Activated CD4-positive, alpha-beta memory T cell treated with anti-CD3 and anti-CD28 coated beads for 36 hours (primary cell): ENCODE measurements at places on chromosomes 6 and 20. TPM values are rescaled to one million over a fixed set of nuclear protein-coding genes. Genes with fewer than 3 reads are reported as not detected.
A peak's percentile ranks its signal among the peaks of the same experiment; 100 is the strongest.

Gene LY86
- 0.24 TPM for total RNA-seq

DNA sequence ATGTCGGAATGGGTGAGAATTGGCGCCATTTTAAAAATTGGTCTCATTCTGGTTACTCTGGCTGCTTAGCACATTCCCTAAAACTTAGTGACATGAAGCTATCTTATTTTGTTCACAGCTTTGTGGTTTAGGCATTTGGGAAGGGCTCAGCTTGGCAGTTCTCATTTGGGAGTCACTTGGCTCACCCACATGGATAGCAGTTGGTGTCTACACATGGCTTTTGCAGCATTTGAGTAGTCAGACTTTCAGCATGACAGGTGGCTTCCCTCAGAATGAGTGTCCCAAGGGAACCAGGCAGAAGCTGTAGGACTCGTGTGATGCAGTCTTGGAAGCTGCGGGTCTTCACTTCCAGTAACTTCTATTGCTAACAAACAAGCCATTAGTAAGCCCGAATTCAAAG is 64.6 kb downstream of the UST start:
- DNase-seq: no peak
- H3K4me3 ChIP-seq: no peak overlapping the region
- peaks cover 14% of the 10 kb centered on the region for H3K4me1 ChIP-seq

DNA sequence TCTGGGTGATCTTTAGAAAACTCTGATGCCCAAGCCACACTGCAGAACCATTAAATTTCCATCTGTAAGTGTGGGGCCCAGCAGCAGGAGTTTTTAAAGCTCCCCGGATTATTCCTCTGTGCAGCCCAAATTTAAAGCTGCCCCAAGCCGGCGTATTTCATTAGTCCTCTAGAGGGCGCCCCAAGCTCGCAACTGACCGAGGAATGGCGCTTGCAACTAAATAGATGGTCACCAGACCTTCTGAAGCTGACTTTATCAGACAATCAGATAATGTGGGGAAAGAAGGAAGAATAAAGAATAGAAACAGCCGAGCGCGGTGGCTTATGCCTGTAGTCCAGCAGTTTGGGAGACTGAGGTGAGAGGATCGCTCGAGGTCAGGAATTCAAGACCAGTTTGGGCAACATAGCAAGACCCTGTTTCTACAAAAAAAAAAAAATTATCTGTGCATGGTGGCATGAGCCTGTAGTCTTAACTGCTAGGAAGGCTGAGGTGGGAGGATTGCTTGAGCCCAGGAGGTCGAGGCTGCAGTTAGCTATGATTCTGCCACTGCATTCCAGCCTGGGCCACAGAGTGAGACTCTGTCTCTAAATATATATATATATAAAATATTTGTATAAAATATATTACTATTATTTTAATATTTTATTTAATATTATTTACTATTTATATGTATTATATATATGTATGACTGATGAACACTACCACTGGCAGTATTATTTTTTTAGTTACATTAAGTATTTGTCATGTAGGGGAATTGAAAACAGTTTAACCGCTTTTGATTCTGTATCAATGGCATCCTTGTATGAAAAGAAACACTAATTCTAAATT is 56.0 kb downstream of the OTOR start:
- H3K36me3 ChIP-seq: no peaks in the 10 kb centered on the region
- no peak overlapping the region for H3K27ac ChIP-seq
- no peak overlapping the region for H3K4me3 ChIP-seq
- peaks cover 30% of the 10 kb centered on the region for H3K27me3 ChIP-seq

GRCh38 chr6:38773338-38773737 is 58.2 kb downstream of the DNAH8 start:
- H3K36me3 ChIP-seq: no peaks in the 10 kb centered on the region
- no peak overlapping the region for H3K27ac ChIP-seq
- no peak overlapping the region for H3K4me3 ChIP-seq
- peak; percentile 27 for DNase-seq
- H3K4me1 ChIP-seq: no peaks in the 10 kb centered on the region

DNA sequence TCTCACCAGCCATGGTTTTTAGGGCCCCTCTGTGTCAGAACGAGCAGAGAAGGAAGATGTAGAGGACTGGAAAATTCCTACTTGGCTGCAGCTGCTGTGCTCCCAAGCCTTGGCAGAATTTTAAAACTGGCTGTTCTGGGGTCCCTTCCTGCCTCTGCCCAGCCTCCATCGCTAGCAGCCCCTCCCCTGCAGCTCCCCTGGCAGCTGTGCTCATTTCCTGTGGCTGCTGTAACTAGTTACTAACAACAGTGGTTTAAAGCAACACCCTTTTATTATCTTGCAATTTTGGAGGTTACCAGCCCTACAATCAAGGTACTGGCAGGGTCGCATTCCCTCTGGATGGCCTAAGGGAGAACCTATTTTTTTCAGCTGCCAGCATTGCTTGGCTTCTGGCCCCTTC is 3.7 kb upstream of the CST11 start:
- no peak overlapping the region for H3K27ac ChIP-seq
- peaks cover 9% of the 10 kb centered on the region for H3K4me1 ChIP-seq
- DNase-seq: no peak
- H3K4me3 ChIP-seq: no peak overlapping the region

DNA sequence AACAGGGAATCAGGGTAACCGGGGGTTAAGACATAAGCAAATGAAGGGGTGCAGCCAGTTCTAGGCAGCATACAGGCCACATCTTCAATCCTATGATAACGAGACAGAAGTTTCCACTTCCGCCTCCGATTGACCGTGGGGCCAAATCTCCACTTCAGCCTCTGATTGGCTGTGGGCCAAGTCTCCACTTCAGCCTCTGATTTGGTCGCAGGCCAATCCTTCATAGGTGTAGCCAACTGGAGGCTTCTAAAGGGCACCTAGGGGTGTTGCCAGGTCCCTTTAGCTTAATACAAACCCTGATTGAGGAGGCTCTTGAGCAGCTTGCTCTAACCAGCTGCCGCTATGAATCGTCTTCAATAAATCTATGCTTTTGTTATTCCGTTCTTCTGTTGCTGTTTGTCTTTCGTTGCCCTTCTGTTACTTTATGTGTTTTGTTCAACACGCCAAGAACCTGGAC is 2.1 kb upstream of the ERGIC3 start:
- DNase-seq: peak; percentile 55
- peaks cover 4% of the 10 kb centered on the region for H3K36me3 ChIP-seq
- H3K27me3 ChIP-seq: no peaks in the 10 kb centered on the region
- peak overlapping the region; percentile 16 for H3K4me3 ChIP-seq

Gene CRISP2
- not detected for total RNA-seq

Gene MSH5
- total RNA-seq: 83.8 TPM

Gene CUTA
- total RNA-seq: 198 TPM

Gene PDYN
- total RNA-seq: not detected

- no peak overlapping the region for H3K27ac ChIP-seq
- no peaks in the 10 kb centered on the region for H3K27me3 ChIP-seq
- no peak overlapping the region for H3K4me3 ChIP-seq
Observed at GRCh38 chr6:165060720-165061119, 248.7 kb downstream of the C6orf118 start.

- H3K27me3 ChIP-seq: no peaks in the 10 kb centered on the region
- no peak overlapping the region for H3K27ac ChIP-seq
- no peak overlapping the region for H3K4me3 ChIP-seq
- H3K4me1 ChIP-seq: no peaks in the 10 kb centered on the region
- H3K36me3 ChIP-seq: no peaks in the 10 kb centered on the region
- DNase-seq: no peak
Observed at GRCh38 chr6:164322533-164322932, 908.0 kb downstream of the QKI start.

DNA sequence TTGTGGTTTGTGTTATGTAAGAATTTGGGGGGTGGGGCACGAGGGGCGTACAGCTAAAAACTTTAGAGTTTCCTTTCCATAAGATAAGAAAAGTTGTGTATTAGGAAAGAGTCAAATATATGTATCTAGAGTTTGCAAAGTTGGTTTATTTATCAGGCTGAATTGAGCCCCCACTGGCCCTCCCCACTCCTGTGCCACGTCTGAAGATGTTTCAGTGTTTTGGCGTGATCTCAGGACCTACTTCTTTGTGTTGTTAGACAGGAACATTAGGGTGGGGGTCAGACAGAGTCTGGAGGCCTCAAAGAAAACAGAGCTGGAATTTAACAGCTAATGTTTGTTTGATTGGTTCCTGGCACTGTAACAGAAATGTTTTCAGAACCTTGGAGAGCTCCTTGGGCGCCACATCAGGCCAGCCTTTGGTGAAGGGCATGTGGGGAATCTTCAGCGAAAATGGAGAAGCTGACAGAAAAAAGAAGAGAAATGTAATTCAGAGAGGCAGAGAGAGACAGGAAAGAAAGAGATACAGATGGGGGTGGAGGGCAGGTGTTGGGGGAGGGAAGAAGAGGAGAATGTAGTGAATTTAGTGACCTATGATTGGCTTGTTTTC is 674 bp downstream of the NRSN1 start:
- peak; percentile 29 for DNase-seq
- H3K4me3 ChIP-seq: no peak overlapping the region
- no peaks in the 10 kb centered on the region for H3K4me1 ChIP-seq
- H3K36me3 ChIP-seq: no peaks in the 10 kb centered on the region
- peaks cover 13% of the 10 kb centered on the region for H3K27me3 ChIP-seq
- no peak overlapping the region for H3K27ac ChIP-seq

DNA sequence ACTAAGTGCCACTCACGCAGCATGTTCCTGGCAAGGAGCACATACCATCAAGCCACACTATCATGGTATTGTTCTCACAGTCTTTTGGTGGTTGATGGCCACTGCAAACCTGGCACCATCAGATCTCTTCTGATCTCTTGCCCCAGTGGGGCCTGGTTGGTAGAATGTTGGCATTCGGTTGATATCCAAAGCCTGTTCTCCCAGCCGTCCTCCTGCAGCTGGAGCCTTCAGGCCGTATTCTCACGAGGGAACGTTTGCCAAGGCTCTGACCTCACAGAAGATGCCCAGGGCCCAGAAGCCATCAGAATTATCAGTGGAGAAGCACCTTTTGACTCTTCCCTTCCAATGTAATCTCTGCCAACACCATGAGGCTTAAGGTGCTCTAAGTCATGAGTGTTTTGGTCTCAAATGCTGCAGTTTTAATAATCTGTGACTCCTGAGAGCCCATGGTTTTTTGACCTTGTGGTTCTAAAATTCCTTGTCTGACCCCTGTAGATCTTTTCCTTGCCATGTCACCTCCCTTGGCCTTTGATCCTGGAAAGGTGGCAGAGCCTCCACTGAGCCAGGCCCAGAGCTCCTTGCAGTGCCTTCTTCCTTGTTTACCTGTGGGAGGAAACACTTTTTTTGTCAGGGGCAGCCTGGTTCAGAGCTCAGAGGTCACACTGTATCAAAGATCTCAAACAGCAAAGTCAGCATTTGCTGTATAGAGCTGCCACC is 27.8 kb downstream of the POFUT1 start:
- peak overlapping the region; percentile 97 for H3K27ac ChIP-seq
- H3K36me3 ChIP-seq: peaks cover 56% of the 10 kb centered on the region
- H3K4me1 ChIP-seq: peaks cover 59% of the 10 kb centered on the region

DNA sequence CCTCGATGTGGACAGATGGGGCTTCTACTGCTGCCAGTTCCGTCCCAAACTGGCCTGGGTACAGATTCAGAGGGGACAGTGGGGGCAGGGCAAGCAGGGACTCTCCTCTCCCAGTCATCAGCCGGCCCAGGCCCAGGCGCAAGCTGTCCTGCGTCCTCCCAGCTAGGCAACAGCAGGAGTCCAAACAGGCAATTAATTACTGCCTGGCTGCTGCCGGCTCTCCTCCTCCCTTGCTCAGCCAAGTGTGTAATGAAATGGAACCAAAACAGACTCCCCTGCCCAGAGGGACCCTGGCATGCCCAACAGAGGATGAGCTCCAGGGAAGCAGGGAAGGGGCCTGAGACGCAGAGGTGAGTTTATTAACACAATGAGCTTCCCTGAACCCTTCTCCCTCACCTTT is 17.8 kb upstream of the SLC32A1 start:
- no peak for DNase-seq
- no peaks in the 10 kb centered on the region for H3K36me3 ChIP-seq
- H3K27me3 ChIP-seq: peaks cover 32% of the 10 kb centered on the region
- no peaks in the 10 kb centered on the region for H3K4me1 ChIP-seq
- no peak overlapping the region for H3K4me3 ChIP-seq
- no peak overlapping the region for H3K27ac ChIP-seq

- H3K27ac ChIP-seq: no peak overlapping the region
- peaks cover 5% of the 10 kb centered on the region for H3K36me3 ChIP-seq
- no peak overlapping the region for H3K4me3 ChIP-seq
- H3K4me1 ChIP-seq: no peaks in the 10 kb centered on the region
- H3K27me3 ChIP-seq: no peaks in the 10 kb centered on the region
Observed at GRCh38 chr6:162421004-162421403, 306.6 kb downstream of the PRKN start.

Gene LHFPL5
- not detected for total RNA-seq

GRCh38 chr20:38900606-38901005 is 25.6 kb upstream of the FAM83D start:
- no peak for DNase-seq
- H3K4me1 ChIP-seq: peaks cover 12% of the 10 kb centered on the region
- H3K4me3 ChIP-seq: no peak overlapping the region
- peaks cover 72% of the 10 kb centered on the region for H3K36me3 ChIP-seq

DNA sequence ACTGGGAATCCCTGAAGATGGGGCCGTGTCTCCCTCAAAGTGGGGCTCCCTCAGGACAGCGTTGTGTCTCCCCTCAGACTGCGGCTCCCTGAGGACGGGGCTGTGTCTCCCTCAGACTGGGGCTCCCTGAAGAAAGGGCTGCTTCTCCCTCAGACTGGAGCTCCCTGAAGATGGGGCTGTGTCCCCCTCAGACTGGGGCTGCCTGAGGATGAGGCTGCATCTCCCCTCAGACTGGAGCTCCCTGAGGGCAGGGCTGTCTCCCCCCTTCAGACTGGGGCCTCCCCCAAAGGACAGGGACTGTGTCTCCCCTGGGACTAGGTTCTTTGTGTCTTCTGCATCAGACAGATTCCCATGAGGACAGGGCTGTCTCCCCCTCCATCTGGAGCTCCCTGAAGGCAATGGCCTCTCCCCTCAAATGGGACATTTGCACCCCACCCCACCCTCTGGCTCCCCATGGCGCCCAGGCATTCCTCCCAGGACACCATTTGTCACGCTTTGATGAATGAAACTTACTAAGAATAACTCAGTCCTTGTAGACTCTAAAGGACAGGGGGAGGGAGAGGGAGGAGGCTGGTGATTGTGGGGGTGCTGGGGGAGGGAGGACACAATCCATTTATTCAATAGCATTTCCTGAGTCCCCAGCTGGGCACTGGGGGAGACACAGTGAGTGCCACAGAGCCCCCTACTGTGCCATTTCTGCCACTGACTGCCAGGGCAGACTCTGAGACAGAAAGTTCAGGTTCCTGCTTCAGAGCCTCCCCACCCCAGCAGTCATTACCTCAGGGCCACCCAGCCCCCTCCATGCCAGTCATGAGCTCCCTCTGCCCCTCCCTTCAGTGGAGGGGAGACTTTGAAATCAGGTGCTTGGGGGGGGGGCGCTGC is 122.4 kb downstream of the MRPL14 start:
- H3K4me3 ChIP-seq: no peak overlapping the region
- DNase-seq: peak; percentile 22
- peaks cover 35% of the 10 kb centered on the region for H3K27me3 ChIP-seq
- no peak overlapping the region for H3K27ac ChIP-seq

DNA sequence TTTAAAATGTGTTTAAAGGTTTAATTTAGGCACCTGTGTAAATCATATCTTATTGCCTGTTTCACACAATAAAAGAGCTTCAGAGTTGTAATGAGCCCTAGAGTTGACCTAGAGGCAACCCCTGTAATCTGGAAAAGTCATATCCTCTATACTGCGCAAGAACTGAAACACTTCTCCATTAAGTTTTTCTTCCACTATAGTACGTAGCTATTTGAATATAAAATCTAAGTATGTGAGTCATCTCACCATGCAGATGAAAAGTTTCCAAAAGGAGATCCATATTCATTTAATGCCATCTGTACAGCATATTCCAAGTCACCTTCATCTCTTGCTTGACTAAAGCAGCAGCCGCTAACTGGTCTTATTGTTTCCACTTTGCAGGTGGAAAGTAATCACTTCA is 26.0 kb upstream of the TAAR1 start:
- H3K4me3 ChIP-seq: no peak overlapping the region
- H3K27ac ChIP-seq: no peak overlapping the region
- DNase-seq: no peak
- H3K4me1 ChIP-seq: no peaks in the 10 kb centered on the region
- H3K36me3 ChIP-seq: no peaks in the 10 kb centered on the region
